Stomach (tissue), 19 donors: ENCODE measurements at places on chromosomes 7 and 10. TPM values are rescaled to one million over a fixed set of nuclear protein-coding genes. Genes with fewer than 3 reads are reported as not detected.

The NODAL gene
- total RNA-seq = not detected

The ARHGEF35 gene
- 3.8 TPM for total RNA-seq

The A1CF gene
- 1.3 TPM for total RNA-seq

The RPP38 gene
- total RNA-seq = 28.0 TPM

DNA sequence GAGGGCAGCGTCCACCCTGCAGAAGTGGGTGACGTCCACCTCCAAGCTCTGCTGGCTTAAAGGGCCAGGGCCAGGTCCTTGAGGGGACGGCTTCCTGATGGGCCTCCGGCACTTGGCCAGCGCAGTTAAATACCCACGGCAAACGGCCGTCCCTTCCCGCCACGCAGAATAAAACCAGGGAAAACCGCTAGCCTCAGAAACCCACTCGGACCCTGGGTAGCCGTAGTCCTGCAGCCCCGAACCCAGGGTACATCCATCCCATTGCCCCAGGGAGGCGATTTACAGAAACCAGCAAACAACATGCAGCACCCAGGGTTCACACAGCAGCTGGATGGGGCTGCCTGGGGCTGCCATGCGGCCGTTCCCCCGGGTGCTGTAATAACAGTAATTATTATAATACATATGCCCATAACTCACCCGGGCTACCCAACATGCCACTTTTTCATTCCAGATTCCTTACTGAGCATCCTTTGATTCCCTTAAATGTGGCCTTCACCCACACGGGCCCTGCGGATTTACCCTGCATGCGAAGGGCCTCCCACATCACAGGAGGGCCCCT, 81.5 kb upstream of the PDGFA start:
- DNase-seq = no peak

The MYOZ1 gene
- 1.3 TPM for total RNA-seq

DNA sequence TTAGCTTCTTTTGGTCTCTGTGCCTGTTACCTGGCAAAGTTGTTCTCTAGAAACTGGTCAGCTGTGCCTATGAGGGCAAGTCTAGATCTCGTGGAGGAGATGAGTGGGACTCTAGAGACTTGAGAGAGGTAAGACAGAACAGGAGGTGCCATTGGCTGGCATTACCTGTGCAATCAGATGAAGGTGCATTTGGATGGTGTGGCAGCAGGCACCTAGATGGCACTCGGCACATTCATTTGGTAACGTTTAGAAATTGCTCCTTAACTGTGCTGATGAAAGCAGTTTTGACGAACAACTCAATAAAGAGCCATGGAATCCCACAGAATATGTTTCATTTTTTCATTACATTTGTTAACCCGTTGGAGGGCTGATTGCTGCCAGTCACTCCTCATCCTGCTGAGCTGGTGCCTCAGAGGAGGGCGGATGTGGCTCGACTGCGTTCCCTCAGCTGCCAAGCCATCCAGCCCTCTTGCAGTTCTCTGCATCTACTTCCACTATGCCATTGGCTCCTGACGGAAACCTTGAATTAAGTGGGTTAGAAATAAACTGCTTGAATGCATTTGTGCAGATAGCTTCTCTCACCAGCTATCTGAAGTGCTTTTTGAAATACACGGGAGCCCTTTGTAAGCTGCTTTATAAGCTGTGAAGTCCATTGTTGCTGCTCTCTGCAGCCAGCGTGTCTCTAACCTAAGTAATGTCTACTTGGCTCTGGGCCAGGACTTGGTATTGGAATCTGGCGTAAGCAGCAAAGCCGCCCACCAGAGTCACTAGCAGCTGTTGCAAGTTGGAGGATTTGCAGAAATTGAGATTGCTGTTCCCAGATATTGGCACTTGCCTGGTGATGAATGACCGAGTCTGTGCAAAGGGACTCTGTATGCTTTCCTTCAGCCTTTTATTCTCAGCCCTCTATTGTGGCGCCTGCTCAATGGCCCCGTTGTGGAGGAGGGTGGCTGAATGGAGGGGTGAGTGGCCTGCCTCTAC, 87.4 kb downstream of the LRRC4 start:
- DNase-seq = no peak
